ENCODE measurements at places on chromosomes 7 and 10. TPM values are rescaled to one million over a fixed set of nuclear protein-coding genes. Genes with fewer than 3 reads are reported as not detected.
A peak's percentile ranks its signal among the peaks of the same experiment; 100 is the strongest.

Gene MOGAT3
- total RNA-seq, result 0.15 TPM

Gene BMPR1A
- total RNA-seq, result 145 TPM

Gene INMT
- total RNA-seq, result 0.70 TPM

Gene HDAC9
- 7.7 TPM for total RNA-seq

Gene MSMB
- not detected for total RNA-seq

- DNase-seq, result no peak
Measured at GRCh38 chr10:84078771-84079170, 60.5 kb upstream of the GHITM start.

DNA sequence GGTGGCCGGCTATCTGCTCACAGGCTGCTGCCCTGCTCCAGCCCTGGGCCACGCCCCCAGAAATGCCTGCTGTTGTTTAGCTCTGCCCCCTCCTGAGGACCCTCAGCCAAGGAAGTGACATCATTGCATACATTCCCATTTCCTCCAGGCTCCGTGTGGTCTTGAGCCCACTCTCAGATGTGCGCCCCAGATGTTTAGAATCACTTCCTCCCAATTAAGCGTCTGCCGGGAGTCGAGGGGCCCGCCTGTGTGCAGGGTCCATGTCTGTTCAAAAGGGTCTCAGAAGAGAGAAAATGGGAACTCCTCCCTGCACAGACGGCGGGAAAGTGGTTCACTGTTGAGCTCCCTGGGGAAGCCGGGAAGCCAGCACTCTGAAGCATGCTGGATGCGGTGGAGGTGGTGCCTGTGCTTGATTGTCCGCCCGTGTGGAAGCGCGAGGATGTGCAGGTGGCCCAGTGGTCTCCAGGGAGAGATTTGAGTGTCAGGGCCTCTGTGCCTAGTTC is 116.9 kb upstream of the PPIF start:
- DNase-seq, result peak; percentile 87

GRCh38 chr7:138797715-138798320 is at the start of the genes ATP6V0A4 and TMEM213:
ATP6V0A4 (minus strand) TSS chr7:138798196; CDS start chr7:138771247, 26,949 bp downstream.
TMEM213 (plus strand) TSS chr7:138797994; CDS start chr7:138798105, 111 bp downstream.
- peak; percentile 89 for DNase-seq

GRCh38 chr10:7484456-7485243 is 73.8 kb upstream of the SFMBT2 start:
- no peak for DNase-seq

DNA sequence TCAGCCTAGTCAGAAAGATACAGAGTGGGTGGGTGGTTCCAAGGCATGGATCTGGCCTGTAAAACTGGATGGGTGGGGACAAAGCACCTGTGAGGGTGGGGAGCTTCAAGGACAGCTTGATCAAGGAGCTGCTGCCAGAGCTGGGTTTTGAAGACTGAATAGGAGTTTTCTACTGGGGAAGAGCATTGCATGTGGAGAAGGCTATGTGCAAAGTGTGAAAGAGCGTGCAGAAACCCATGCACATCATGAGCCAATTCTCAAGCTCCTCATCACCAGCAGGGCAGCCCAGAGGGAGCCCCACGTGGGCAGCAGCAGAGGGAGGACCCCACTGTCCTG is 58.6 kb downstream of the PDGFA start:
- no peak for DNase-seq

DNA sequence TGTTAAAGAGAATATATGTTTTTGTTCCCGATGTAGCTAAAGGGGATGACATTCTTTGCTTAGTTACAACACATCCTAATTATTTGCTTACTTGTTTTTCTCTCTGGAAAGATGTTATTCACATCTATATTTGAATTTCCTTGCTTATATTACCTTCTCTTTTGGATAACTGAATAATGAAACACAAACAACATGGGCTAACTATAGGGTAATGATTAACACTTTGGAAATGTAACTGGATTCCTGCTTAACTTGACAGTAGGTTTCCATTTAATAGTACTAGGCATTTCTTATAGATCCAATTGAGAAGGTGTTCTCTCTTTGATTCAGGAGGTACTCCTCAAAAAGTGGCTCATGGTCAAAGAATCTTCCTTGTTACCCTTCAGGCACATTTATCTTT is 141.1 kb downstream of the CCSER2 start:
- DNase-seq, result no peak

- DNase-seq, result no peak
Measured at GRCh38 chr10:47040681-47041080, 129.5 kb downstream of the PTPN20 start.

DNA sequence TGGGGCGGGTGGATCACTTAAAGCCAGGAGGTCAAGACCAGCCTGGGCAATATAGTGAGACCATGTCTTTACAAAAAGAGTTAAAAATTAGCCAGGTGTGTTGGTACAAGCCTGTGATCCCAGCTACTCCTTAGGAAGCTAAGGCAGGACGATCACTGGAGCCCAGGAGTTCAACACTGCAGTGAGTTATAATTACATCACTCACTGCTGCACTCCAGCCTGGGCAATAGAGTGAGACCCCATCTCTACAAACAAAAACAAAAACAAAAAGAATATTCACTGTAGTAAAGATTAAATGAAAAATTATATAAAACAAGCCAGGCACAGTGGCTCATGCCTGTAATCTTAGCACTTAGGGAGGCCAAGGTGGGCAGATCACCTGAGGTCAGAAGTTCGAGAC is 1047.6 kb upstream of the AUTS2 start:
- DNase-seq, result no peak

DNA sequence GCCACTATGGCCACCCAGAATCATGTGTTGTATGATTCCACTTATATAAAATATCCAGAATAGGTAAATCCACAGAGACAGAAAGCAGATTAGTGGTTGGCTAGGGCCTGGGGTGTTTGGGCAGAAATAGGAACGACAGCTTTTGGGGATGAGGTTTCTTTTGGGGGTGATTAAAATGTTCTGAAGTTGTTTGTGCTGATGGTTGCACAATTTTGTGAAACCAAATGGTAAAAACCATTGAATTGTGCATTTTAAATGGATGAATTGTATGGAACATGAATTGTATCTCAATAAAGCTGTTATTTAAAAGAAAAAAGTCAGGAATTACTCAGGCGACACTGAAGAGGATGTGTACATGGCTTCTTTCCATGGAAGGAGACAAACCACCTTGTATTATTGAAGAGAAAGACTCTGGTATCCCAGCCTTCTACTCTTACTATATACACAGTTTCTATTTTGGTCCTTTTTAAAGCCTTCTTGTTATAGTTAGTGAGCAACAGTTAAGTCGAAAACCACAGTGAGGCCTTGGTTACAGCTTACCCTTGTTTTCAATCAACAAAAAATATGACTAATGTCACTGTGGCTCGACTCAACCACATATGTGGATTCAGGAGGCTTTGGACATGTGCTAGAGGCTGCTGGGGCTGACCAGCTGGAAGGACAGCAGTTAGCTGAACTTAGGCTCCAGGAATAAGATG is 57.1 kb upstream of the KMT2E start:
- DNase-seq, result no peak

GRCh38 chr7:69176841-69177240 is 421.4 kb upstream of the AUTS2 start:
- DNase-seq, result no peak

DNA sequence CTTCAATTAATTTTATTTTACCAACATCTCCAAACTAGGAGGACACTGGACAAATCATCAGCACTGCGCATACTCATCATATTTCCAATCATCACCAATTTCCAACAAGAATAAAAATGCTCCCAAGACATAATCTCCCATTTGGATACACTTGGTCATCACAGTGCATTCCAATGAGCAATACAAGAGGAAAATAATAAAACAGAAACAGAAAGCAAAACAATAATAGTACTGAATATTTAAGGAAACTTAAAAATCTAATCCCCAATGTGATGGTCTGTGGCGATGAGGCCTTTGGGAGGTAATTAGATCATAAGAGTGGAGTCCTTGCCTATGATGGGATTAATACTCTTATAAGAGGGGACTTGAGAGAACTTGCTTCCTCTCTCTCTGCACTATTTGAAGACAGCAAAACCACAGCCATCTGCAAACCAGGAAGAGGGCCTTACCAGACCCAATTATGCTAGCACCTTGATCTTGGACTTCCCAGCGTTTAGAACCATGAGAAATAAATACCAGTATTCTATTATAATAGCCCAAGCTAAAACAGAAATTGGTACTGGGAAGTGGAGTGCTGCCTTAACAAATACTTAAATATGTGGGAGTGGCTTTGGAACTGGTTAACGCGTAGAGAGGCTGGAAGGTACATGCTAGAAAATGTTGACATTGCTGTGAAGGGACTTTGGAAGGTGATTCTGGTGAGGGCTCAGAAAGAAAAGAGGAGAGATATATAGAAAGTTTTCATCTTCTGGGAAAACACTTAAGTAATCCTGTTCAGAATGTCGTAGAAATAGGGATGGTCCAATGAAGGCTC is 91.5 kb downstream of the JAZF1 start:
- no peak for DNase-seq

DNA sequence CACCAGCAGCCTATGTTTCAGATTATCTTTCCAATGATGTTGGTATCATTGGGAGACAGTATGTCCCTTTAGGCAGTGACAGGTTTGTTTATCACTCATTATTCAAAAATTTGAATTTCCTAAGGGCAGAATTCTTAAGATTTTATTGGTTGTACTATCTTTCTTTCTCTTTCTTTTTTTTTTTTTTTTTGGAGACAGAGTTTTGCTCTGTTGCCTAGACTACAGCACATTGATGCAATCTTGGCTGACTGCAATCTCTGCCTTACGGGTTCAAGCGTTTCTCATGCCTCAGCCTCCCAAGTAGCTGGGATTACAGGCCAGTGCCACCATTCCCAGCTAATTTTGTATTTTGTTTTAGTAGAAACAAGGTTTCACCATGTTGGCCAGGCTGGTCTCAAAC is 111.2 kb downstream of the PON1 start:
- DNase-seq, result no peak

Measured in H9 (cell line).